Activated naive CD4-positive, alpha-beta T cell treated with Interleukin-2 at 50 U/mL for 16 hours (primary cell): ENCODE measurements at places on chromosomes 1 and 21.
A peak's percentile ranks its signal among the peaks of the same experiment; 100 is the strongest.

- DNase-seq: no peak
Observed at GRCh38 chr1:186564582-186564981, 103.7 kb upstream of the PDC start.

DNA sequence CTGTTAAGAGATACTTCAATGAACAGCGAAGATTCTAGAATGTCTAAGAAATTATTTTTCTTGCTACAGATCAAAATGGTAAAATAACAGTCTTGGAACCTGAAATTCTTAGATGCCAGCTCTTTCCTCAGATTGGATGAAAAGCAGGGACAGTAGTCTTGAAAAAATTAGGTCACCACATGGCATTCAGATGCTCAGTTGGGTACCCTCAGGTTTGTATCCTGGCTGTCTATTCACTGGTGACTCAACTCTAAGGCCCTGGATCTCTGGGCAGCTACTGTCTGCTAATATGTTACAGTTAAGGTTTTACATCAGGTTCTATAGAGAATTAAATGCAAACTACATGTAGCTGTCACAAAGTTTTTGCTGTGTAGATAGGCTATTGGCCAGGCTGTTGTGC, 528.9 kb upstream of the ADAMTS5 start:
- no peak for DNase-seq

DNA sequence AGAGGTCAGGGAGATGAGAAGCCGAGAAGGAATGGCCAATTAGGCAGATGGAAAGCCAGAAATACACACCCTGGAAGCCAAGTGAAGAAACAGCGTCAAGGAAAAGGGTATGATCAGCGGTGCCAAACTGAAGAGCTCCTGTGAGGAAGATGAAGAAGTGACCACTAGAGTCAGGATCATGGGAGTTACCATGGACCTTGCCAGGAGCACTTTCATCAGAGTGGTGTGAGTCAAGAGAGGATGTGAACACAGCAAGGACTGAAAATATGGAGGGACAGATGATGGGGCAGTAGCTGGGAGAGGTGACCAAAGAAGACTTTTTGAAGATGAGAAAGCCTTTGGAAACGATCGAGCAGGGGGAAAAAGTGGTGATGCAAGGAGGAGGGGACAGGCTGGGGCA, 50.4 kb downstream of the CD34 start:
- no peak for DNase-seq

- DNase-seq: no peak
Observed at GRCh38 chr1:113401067-113401466, 10.8 kb downstream of the MAGI3 start.

DNA sequence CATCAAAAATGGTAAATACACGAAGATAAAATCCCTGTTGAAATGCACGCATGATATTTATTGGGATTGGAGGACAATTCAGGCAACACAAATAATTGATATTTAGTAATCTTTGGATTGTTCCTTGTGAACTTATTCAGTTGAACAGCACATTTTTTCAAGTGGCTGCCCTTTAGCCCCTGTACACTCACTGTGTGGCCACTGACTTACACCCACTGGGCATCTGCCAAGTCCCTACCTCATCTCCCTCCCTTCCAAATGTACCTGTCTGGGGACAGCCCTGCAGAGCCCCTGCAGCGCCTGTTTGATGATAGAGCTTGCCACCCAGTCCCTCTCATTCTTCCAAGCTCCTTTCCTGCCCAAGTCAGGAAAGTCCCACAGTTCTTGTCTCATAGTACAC, 154.3 kb downstream of the GLUL start:
- DNase-seq: no peak

GRCh38 chr1:230262867-230263567, 163.1 kb downstream of the PGBD5 start:
- no peak for DNase-seq

DNA sequence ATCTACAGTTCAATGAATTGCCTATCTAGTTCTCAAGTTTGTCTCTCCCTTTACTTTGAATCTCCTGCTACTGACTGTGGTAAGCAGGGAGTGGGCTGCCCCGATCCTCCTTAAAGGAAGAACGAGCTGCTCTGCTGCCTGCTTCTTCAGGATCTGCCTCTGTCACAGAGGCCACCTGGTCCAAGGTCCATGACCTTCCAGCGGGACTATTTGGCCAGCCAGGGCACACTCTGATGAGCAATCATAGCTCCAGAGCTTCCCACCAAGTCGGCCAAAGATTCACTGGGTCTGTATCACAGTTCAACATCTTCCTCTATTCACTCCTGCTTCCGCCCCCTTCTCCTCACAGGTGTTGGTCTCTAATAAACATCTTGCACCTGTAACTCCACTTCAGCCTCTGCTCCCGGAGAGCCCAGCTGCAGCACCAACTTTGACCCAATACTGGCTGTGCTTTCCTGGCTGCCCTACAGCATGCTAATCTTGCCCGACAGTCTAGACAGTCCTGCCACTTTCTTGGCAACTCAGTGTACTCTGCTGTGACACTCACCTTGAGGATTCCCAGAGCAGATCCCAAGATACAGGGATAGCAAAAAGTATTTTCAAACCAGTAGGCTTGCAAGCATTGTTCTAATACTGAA, 16.9 kb upstream of the MAP10 start:
- no peak for DNase-seq

DNA sequence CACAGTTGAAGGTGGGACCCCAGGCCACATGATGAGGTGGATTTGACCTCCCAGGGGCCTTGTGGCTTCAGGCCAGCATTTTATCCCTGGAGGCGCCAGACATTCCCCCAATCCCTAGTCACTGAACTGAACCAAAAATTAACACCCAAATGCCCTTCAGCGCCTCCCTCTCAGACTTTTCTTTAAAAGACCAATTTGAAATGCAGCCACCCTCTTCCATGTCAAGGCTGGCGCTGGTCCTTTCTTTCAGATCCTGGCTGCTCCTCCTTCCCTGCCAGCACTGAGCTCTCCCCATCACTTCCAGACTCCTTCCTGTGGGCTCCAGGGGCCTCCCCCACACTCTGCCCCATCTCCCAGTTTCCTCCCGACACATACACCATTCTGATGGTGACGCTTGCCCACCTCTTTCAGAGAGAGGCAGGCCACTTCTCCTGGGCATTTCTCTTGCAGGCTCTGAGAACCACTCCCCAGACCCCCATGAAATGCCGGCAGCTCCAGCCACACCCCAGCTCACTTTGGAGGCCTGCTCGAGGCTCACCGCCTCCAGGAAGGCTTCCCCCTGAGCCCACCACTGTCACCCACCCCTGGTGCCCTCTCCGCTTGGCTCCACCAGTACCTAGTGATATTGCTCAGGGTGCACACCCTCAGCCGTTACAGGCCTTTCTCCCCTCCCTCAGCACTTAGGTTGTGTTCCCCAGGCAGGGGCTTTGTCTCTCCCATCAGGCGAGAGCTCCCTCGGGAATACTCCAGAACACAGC, 27.0 kb downstream of the NAV1 start:
- no peak for DNase-seq

DNA sequence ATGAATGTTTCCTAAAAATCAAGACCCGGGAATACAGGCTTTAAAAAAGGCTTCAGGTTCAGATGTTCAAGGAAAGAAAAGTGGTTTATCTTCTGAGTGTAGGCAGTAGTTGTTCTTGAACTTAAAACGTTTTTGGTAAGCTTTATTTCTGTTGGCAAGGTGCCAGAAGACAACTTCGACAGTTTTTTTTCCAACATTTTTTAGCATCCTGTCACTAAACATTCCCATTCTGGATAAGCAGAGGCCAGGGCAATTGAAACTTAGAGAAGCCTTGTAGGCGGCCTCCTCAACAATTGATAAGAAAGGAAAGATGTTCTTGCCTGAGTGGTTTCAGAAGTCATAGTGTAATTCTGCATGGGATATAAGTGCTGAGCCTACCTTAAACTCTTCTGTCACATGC, 66.7 kb downstream of the PATJ start:
- DNase-seq: no peak

- DNase-seq: no peak
Observed at GRCh38 chr1:159783724-159784123, 3.0 kb downstream of the DUSP23 start.

DNA sequence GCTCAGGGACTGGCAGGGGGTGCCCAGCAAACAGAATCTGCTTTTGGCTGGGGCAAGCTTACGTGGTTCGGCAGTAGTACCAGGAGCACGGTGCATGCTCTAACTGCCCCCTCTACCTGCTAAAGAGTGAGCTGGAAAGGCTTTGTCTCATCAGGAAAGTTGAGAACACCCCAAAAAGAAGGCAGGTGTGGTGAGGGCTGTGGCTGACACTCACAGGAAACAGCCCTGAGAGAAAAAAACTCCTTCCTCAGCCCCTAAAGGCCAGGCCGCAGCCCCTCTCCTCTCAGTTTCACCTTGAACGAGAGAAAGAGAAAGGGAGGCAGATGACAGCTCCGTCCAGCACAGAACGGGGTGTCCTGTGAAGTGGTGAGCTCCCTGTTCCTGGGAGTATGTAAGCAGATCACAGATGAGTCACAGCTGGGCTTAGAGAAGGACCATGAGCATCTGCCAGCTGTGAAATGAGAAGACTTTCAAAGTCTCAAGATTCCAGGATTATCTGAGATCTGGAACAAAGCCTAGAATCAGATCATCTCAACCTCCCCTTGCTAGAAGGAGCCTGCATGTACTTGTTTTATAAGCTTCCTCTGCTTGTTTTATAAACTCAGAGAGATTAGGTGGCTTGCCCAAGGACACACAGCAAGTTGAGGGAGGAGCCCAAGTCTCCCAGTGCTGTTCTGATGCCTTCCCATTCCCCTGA, 13.4 kb downstream of the LAPTM5 start:
- DNase-seq: peak; percentile 45

GRCh38 chr1:157279138-157279801, 141.1 kb upstream of the ETV3 start:
- DNase-seq: no peak

GRCh38 chr1:83016354-83016849, 982.5 kb downstream of the TTLL7 start:
- DNase-seq: no peak

GRCh38 chr1:91606546-91607078, 106.0 kb downstream of the CDC7 start:
- DNase-seq: no peak

- DNase-seq: no peak
Observed at GRCh38 chr1:157806431-157807149, 13.3 kb downstream of the FCRL1 start.

DNA sequence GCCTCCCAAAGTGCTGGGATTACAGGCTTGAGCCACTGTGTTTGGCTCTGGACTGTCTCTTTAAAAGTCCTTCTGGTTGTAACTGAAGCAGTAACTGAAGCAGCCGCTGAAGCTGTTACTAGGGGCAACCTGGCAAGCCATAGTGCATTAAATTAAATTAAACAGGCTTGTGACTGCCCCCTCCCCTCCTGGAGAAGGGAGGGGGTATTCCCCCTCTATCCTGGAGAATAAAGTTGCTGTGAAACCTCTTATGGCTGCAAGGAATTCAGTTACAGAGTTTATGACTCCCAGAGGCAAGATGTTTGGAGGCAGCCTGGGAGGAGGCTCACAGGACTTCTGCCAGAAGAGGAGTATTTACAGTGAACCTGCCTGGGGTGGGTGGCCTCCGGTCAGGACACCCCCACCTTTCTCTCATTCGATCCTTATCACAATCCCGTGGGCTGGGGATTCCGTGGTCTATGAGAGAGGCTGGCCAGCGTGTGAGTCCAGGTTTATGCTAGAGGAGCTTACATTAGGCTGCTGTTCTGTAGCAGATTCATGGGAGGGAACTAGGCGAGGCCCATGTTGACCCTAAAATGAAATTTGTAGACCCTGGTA, 8.3 kb downstream of the TTC22 start:
- DNase-seq: no peak

DNA sequence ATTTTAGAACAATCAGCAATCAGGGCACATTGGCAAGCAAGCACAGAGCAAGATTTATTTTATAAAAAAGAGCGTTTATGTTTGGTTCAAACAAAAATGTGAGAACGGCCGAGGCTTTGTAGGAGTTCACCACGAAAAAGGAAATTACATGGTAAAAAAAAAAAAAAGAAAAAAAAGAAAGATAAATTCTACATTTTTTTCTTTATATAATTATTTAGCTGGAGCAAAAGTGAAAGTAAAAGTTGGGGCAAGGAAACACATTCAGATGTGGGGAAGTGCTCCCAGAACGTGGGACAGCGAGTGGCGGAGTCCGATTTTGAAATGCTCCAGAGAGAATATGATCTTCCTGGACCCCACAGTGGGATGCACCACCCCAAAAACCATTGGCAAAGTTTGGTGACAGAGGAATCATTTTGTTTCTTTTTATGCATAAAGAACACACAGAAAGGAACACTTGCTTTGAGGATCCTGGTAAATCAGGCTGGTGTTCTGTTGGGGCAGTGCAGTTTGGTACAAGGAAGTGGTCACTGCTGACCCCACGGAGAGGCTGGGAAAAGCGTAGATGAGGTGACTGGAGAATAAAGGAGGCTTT, 16.3 kb upstream of the ATP5PO start:
- DNase-seq: no peak

DNA sequence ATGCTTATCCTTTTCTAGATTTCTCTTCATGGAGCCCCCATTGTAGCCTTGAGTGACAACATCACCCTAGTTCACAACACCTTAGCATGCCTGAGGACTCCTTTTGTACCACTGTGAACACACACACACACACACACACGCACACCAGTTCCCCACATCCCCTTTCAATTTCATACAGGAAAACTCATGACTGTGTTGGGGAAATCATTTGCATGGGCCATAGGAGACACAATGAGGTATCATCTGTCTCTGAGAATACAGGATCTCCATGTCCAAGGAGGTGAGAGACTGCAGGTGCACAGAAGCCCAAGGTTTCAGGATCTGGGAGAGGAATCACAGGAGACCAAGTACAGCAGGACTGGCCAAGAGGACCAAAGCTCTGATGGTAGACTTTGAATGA, 119.7 kb downstream of the TPTE start:
- no peak for DNase-seq

DNA sequence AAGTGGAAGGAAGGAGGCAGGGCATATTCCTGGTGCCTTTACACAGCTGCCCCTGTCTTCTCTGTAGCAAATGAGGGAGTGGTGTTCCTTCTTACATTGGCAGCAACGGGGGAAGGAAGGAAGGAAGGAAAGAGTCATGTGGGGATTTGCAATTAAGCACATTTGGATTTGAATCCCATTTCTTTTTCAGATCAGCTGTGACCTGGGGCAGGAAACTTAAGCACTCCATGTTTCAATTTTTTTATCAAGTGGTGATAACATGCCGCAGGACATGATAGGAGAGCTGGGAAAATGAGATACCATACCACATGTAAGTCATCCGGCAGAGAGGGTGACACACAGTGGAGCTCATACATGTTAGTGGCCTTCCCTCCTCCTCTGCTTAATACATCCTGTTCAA, 186.8 kb downstream of the APP start:
- no peak for DNase-seq

GRCh38 chr1:229080361-229080760, 190.6 kb upstream of the RAB4A start:
- no peak for DNase-seq
